ENCODE measurements at places on chromosomes 1 and 21.
A peak's percentile ranks its signal among the peaks of the same experiment; 100 is the strongest.

- no peak for DNase-seq
Observed at GRCh38 chr1:67189953-67190352, 23.7 kb downstream of the IL23R start.

GRCh38 chr1:117097443-117097842 lies 24.1 kb downstream of the TRIM45 start:
- DNase-seq: no peak

DNA sequence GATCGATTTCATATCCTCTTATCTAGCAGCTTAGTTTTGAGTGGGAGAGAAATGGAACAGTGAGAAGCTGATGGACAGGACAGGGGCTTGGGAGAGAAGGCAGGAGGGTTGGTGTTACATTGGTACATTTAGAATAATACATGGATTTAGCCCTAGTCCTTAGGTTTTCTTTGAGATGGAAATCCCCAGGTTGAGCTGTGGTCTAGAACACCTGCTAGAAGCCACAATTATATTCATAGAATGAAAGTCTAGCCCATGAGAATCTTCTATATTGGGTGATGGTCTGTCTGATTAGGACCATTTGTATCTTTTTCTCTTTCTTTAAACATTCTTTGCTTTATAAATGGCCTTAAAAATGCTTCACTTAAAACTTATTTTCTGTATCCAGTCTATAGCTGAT lies 19.9 kb downstream of the CRNN start:
- DNase-seq: no peak

DNA sequence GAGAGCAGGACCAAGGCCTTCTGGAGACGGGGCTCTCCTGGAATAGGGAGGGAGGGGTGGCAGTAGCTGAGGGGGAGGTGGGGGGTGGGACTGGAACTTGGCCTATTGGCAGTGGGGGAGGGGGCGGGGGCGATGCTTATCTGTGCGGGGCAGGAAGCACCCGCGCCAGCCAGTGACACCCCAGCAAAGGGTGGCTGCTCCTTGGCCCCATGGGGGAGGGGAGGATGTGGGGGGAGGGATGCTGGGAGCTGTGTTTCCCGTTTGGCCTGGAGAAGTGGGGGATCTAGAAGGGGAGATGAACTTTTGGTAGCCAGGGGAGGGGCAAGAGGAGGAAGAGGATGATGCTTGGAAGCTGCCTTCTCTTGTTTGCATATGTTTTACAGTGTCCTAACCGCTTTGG lies 11.0 kb downstream of the ZBTB7B start:
- DNase-seq: no peak

- DNase-seq: peak; percentile 37
Observed at GRCh38 chr1:153277852-153278251, 18.4 kb downstream of the LORICRIN start.

GRCh38 chr1:172745014-172745413 lies 86.1 kb downstream of the FASLG start:
- peak; percentile 63 for DNase-seq

DNA sequence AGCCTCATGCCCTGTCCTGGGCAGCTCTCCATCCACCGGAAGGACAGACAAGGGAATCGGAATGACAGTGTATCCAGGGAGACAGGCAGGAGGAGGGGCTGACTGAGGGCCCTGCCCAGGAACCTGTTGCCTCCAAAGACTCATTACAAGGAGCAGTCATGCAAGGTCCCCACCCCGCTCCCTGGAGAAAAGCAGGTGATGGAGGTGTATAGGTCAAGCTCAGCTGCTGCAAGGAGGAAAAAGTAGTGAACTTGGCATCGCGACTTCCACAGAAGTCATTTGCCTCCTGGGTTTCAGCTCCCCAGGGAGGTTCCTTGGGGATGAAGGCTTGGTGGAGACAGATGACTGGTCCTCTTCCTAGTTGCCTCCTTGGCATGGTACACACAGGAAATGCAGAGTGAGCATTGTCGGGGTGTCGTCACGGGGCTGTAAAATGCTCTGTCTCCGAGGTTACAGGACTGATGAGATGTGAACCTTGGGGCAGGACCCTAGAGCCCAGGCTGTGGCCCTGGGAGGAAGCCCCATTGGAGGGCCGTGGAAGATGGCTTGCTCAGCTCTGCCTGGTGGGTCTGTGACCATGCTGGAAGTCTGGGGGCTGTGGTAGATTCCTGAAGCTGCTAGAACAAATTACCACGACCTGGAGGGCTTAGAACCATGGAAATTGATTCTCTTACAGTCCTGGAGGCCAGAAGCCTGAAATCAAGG lies 219.6 kb upstream of the C1orf174 start:
- no peak for DNase-seq

- no peak for DNase-seq
Observed at GRCh38 chr1:8031176-8031785, 5.2 kb upstream of the ERRFI1 start.

Data from stimulated activated CD4-positive, alpha-beta T cell treated with anti-CD3 and anti-CD28 coated beads, Interleukin-12 subunit alpha, Interleukin-12 subunit beta, amount 100 ng/mL, for 48 hours (primary cell).